ENCODE measurements at places on chromosomes 3 and 15.
A peak's percentile ranks its signal among the peaks of the same experiment; 100 is the strongest.

- no peak for DNase-seq
These were observed 731.0 kb downstream of the ZNF385D start for GRCh38 chr3:21020043-21020442.

GRCh38 chr3:12303534-12303933, 14.7 kb downstream of the PPARG start:
- DNase-seq: no peak

GRCh38 chr15:69074001-69074842, 59.7 kb downstream of the NOX5 start:
- DNase-seq: peak; percentile 80

GRCh38 chr15:78301828-78302227, 2.4 kb upstream of the SKIC8 start:
- no peak for DNase-seq

- no peak for DNase-seq
These were observed 374.9 kb upstream of the LRRC3B start for GRCh38 chr3:26247712-26248111.

DNA sequence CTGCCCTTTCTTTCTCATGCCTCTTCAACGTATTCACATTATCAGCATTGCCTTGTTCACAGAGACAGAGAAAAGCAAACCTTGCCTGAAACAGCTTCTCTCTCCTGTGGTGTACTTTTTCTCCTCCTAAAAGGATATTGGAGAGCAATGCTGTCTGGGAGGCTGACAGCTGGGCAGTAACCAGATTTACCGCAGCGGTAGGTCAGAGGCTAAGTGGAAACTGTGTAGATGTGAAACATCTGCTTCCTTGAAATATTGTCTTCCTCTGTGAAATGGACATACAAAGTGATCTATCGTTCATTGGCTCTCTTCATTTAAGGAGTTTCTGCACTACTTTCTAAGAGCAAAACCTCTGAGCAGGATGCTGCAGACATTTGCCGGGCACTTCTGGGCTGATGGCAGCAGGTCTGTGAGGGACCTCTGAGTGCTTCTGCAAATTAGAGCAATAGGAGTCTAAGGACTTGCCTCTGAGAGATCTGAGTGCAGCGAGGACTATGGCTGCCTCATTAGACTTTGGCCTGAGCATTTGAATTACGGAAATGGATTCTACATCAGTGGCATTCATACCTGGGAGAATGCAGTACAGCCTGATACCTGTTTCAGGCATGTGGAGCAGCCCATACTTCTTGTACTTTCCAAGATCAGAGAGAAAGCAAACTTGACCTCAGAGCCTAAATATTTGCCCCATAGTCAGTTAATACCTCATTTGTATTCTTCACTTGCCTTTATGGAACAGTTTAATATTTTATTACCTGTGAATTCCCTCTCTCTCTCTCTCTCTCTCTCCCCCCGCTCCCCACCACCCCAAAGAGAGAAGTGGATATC, 260.5 kb upstream of the TPRG1 start:
- no peak for DNase-seq

- DNase-seq: no peak
These were observed 780.1 kb downstream of the TUSC7 start for GRCh38 chr3:117489663-117490079.

GRCh38 chr15:100284191-100284590, 57.6 kb downstream of the ADAMTS17 start:
- DNase-seq: no peak

GRCh38 chr15:77295446-77295845, 124.5 kb downstream of the PEAK1 start:
- DNase-seq: no peak

DNA sequence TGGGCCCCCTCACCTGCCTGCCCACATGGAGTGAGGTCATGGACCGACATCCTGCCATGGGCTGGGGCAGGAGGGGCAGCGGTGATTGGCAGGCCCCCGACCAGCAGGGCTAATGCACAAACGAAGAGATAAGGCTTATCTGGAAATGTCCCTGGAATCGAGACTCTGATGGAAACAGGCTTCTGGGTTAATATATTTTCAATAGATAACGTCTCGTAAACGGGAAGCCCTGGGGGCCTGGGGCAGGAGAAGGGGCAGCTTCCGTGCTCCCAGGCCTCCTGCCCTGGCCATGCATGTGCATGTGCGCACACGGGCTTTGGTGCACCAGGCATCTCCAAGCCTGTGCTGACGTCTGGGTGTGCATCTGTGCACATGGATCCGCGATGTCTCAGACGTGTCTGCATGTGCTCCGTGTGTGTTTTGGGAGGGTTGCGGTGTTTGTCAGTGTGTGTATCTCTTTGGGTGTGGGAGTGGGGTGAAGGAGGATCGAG, 55.1 kb downstream of the DNAJB8 start:
- DNase-seq: no peak

DNA sequence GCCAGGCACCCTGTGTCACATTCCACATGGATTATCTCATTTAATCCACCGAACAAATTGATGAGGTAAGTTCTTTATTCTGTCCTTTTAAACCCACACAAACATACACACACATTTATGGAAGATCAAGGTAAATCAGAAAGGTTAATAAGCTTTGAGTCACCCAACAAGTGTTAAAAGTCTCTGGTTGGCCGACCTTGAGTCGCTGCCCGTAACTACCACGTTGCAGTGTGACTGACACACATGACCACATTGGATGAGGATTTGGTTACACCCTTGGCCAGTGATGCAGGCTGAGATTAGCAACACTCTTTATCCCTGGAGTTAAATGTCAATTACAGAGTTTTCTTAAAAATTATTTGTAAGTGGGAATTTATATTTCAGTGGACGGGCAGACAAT, 19.2 kb downstream of the FOXP1 start:
- DNase-seq: no peak

GRCh38 chr3:126507886-126508285, 9.7 kb downstream of the UROC1 start:
- no peak for DNase-seq

Data from upper lobe of right lung (tissue), 1 donor.